ENCODE measurements at places on chromosomes 11 and 22.

DNA sequence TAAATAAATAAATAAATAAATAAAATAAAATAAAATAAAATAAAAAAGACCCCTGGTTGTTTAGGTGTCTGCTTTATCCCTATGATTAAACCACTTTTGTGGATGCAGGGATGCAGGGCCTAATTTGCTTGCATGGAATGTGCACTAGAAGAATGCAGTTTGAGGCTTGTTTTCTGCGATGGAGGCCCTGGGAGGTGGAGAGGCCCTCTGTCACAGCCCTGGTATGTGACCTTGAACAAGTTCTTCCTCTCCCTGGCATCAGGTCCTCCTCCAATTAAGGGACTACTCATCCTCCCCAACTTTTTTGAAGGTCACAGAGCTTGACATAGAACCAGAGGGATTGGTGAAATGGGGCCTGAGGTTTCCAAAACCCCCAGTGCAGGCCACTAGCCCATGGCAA is 22.7 kb downstream of the KCNJ4 start:
- no peak for DNase-seq

- no peak for DNase-seq
Measured at GRCh38 chr11:16853859-16854258, 115.4 kb downstream of the C11orf58 start.

GRCh38 chr11:102305352-102306047 is 11.8 kb upstream of the BIRC3 start:
- DNase-seq = no peak

- no peak for DNase-seq
Measured at GRCh38 chr22:33741025-33741424, 179.3 kb downstream of the LARGE1 start.

- DNase-seq = no peak
Measured at GRCh38 chr11:65640483-65641296, 2.8 kb downstream of the SIPA1 start.

- DNase-seq = no peak
Measured at GRCh38 chr22:49157529-49158339, 669.9 kb downstream of the BRD1 start.

DNA sequence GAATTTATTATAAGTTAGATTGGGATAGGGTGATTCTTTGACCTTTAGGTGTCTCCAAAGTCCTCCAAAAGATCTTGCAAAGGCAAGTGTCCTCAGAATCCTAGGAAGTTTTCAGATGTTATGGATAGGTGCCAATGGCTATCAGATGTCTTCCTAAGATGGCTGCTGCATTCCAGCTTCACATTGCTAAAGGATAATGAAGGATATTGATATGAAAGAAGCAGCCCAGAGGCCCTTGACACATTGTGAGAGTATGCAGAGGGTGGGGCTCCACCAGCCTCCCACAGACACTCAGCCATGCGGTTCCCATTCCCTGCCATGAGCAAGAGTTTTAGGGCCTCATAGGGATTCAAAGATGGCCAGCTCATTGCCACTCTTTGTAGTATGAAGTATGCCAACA is 22.3 kb upstream of the GLYATL2 start:
- DNase-seq = peak; percentile 13

DNA sequence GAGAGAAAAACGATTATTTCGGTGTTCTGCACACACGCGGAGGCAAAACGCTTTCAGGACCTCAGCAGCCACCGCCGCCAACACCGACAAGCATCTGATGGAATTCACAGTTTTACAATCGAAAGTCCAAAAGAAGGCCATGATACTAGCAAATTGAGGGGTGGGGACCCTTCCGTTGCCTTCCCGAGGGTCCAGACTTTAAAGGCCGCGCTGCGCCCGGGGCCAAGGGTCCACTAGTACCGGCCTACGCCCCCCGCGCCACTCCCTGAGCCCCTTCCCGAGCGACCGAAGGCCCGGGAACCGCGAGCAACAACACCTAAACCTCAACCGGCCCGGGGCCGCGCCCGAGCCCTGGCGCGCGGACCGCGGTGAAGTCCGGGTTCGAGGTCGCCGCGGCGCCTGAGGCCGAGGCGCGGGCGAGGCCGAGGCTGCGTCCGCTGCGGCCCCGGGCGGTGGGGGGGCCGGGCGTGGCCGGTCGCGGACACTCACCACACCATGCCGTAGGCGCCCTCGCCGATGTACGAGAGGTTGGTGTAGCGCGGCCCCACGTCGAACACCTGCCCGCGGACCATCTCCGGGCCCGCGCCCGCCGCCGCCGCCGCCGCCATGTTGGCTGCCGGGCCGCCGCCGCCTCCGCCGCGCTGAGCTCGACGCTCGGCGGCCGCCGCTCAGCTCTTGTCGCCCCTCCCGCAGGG is 465 bp downstream of the MAPK1 start:
- DNase-seq = peak; percentile 19

- DNase-seq = no peak
Measured at GRCh38 chr11:44689265-44689664, 37.5 kb upstream of the TSPAN18 start.

GRCh38 chr11:102560555-102561011 is 30.0 kb upstream of the MMP7 start:
- peak; percentile 59 for DNase-seq

GRCh38 chr11:122112470-122113365 is 3.3 kb downstream of the BLID start:
- no peak for DNase-seq

DNA sequence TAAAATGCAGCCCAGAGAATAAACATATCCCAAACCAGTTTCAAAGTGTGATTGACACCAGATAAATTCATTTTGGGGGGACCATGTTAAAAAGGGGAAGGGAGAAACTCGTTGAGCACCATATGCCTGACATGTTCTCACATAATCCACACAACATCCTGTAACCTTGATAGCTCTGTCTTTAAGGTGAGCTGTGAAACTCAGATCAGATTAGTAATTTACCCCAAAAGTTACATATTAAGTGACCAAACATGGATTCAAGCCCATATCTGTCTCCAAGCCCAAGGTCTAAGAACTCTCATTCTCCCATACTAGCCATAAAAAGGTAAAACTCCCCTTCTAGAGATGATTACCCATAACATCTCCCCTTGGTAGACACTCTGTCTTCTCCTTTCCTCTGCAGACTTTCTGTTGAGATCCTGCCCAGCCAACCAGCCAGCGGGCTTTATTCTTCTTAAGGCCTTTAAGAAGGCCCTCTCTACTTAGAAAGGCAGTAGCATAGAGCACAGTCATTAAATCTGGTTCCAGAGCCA is 150.7 kb downstream of the CCDC34 start:
- DNase-seq = no peak

DNA sequence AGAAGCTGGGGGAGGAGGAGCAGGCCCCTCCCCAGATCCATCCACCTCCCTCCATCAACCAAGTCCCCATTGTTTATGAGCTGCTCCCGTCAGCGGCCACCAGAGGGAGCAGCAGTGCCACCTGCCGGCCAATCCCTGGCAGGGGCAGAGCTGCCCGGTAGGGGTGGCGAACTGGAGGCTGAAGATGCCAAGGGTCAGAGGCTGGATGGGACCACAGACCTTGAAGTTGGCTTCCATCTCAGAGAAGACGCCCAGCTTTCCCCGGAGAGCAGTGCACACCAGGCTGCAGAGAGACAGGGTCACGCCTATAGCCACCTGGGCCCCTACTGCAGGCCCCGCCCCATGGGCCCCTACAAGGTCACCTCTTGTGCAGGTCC is 3.6 kb downstream of the FIBP start:
- peak; percentile 77 for DNase-seq

DNA sequence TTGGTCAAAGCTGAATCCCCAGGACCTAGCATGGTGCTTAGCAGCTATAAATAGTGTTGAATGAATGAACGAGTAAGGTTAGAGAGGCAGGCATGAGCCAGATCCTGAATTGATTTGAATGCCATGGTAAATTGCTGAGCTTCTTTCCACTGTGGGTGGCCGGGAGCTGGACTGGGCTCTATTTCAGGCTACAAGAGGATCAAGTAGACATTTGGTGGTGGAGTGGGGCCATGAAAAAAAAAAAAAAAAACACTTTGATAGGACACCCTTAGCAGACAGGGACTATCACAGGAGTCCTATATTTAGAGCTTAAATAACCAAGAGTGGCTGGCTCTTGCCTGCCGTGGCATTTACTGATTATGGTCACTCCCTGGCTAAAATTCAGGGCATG is 77.6 kb downstream of the MIAT start:
- DNase-seq = no peak

DNA sequence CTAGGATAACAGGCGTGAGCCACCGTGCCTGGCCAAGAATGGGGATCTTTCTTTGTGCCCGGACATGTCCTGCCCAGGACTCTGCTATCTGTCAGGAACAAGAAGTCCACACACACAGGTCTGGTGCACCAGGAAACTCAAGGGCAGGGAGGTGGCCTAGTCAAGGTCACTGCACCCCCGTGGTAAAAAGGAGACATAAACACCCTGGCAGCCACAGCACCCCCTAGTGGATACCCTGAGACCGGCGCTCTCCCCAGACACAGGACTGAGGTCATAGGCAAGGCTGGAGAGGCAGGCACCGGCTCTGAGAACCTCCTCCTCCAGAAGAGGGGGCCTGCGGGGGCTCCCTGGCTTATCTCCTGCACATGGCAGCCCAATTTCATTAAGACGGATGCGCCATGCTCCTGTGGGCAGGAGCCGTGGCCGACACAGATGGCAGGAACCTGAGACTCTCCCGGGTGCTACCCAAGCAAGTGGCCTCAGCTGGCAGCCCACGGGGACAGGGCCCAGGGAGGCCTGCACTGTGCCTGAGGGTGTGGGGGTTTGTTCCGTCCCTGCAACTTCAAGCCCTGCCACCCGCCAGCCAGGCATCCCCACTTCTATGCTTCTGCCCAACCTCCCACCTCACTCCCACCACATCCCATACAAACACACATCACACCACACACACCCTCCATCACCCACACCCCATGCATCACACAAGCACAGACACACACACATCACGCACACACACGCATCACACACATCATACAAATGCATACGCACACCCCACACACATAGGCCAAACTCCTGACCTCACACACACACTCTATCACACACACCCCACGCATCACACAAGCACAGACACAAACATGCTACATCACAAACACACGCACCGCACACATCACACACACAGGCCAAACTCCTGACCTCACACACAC is 19.6 kb downstream of the MACROD1 start:
- DNase-seq = peak; percentile 51

DNA sequence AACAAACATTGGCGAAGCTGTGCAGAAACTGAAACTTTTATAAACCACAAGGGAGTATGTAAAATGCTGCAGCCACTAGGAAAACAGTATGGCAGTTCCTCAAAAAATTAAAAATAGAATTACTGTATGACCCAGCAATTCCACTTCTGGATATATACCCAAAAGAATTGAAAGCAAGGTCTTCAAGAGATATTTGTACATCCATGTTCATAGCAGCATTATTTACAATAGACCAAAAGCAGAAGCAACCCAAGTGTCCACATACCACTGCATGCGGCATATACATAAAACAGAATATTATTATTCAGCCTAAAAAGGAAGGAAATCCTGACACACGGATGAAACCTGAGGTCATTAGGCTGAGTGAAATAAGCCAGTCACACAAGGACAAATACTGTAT is 85.8 kb downstream of the RELT start:
- DNase-seq = no peak

DNA sequence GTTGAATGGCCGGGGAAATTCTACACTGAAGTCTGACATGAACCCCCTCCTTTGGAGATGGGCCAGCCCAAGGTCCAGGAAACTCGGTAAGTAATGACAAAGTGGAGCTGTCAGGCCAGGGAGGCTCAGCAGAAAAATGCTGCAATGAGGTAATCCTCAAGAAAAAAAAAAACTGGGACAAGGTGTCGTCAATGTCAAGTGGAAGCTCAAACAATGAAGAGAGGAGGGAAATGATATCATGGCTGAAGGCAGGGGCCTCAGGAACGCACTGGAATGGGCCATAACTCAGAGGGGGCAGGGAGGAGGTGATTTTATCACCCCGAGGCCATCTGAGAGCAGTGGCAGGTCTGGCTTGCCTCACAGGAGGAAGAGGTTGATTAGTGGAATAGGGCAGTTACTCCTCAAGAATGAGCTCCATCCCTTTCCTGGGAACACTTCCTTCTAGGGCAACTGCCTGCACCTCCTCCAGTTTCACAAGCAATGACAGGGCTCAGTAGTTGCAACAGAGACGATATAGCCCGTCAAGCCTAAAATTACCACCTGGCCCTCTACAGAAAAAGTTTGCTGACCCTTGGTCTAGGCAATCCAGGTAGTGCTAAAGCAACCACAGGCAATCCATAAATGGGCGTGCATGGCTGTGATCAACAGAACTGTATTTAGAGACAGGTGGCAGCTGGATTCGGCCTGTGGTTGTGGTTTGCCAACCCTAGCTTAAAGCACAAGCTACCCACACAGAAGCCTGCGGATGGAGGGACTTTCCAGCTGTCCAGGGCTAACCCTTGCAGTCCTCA is 65.2 kb downstream of the FBXO7 start:
- DNase-seq = peak; percentile 68

GRCh38 chr11:88329563-88330250 is 7.8 kb downstream of the CTSC start:
- no peak for DNase-seq

GRCh38 chr11:76782531-76783293 is 444 bp upstream of the TSKU start:
- peak; percentile 96 for DNase-seq

DNA sequence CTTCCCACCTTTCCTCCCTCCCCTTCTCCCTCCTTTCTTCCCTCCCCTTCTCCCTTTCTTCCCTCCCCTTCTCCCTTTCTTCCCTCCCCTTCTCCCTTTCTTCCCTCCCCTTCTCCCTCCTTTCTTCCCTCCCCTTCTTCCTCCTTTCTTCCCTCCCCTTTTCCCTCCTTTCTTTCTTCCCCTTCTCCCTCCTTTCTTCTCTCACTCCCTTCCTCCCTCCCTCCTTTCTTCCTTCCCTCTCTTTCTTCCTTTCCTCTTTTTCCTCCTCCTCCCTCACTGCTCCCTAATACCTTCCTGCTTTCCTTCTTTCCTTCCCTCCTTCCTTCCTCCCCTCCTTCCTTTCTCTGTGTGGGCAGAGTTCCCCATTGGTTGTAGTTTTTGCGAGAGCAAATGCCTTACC is 76.1 kb downstream of the PGR start:
- no peak for DNase-seq

- DNase-seq = no peak
Measured at GRCh38 chr11:35287344-35287890, 131.9 kb downstream of the SLC1A2 start.

DNA sequence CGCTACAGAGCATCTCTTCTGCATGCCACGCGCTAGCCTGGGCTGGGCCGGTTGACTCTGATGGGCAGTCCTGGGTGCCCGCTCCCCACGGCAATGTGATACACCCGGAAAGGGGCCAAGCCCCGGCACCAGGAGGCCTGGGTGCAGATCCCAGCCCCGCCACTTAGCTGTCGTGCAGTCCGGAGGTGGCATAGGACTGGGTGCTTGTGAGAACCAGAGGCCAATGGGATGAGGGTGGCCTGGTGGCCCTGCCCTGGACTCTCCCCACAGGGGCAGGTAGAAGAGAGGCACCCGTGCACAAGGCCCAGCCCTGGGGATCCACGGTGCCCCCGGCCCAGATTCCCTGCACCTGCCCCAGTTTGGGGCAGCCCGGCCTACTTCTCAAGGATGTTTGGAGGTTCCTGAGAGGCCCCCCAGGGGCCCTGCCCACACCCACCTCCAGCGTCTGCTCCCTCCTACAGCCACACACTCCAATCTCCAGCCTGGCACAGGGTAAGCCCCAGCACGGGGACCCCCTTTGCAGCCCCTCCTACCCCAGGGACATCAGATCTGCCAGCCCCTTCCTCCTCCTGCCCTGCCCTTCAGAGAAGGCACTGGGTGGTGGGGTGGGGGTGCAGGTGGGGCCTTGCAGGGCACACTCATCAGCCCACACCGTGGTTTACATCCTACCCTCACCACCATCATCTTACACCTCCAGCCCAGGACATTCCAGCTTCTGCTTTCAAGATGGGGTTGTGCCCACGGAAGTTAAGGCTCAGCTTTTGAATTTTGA is 66.9 kb downstream of the CYTH4 start:
- no peak for DNase-seq
